Fibroblast of villous mesenchyme (primary cell): ENCODE measurements at places on chromosomes 4 and X.
A peak's percentile ranks its signal among the peaks of the same experiment; 100 is the strongest.

DNA sequence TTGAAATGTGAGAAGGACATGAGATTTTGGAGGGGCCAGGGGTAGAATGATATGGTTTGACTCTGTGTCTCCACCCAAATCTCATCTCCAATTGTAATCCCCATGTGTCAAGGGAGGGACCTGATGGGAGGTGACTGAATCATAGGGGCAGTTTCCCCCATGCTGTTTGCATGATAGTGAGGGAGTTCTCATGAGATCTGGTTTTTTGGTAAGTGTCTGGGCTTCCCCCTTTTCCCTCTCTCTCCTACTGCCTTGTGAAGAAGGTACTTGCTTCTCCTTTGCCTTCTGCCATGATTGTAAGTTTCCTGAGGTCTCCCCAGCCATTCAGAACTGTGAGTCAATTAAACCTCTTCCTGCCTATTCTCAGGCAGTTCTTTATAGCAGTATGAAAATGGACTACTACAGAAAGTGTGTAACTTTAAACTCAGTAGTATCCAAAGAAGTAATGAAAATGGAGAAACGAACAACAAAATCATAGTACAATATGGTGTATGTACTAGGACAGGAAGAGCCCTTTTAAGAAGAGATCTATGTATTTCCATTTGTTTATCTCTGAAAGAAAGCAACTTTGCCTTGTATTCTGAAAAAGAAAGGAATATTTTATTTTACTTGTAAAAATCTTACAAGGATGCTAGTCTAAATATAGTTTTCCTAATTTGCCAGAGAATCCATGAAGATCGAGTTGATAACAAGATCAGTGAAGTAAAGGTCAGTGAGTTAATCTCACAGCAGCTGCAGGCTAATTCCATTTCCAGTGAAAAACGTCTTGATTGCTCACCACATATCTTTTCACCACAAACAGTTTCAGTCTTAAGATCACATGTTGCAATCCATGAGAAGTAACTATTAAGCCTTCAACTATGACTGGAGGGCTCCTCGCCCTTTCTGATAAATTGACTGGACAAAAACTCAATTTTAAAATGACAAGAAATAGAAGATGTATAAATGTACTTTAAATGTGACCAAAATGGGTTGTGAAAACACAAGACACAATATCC lies 20.5 kb downstream of the PKD2 start:
- peak; percentile 99 for DNase-seq

GRCh38 chr4:83189631-83190136 lies 75.2 kb upstream of the PLAC8 start:
- DNase-seq, result no peak

DNA sequence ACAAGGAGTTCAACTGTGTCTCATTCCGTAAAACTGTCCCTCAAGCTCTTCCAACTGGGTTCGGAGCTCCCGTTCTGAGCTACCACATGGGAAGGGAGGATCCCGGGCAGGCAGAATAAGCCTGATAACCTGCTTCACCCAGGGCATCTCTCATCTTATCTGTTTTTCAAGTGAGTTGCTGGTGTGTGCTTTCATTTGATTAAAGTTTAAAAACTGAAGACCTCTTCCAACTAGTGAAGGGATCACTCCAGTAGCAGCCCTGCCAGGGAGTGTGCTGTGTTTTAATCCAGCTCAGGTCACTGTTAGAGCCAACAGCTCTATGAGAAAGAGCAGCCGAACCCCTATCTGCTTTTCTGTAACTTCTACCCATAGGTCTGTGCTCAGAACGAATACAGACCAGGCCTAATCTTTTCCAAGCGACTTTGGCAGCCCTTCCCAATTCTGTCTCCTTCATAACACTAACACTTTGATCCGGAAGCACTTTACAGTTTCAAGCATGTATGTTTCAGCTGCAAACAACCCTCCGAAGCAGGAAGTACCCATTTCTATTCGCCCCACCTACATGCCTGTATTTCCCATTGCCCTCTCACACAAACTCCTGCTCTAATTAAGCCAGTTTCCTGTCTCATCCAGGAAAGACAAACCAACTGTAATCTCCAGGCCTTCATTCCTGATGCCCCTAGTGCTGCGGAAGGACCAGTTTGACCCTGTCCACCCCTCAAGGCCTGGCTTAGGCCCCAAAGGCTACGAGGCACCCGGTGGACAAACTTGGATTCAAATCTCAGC lies 60.9 kb downstream of the IRF2 start:
- no peak for DNase-seq

- no peak for DNase-seq
Measured at GRCh38 chr4:89352541-89352940, 44.9 kb upstream of the GPRIN3 start.

GRCh38 chrX:73683236-73683859 lies 120.4 kb downstream of the CHIC1 start:
- peak; percentile 55 for DNase-seq

DNA sequence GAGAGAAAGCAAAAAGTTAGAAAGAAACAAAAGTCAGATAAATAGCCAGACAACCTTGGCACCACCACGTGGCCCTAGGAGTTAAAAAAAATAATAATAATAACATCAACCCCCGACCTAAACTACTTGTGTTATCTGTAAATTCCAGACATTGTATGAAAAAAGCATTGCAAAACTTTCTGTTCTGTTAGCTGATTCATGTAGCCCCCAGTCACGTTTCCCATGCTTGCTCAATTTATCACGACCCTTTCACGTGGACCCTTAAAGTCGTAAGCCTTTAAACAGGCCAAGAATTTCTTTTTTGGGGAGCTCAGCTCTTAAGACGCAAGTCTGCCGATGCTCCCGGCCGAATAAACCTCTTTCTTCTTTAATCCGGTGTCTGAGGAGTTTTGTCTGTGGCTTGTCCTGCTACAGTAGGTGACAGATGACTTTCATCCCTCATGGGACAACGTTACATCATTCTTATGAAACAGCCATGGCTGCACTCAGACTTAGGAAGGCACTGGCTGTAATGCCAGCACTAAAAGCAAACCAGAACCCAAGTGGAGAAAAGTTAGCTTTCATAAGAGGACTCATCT lies 520 bp downstream of the ACOX3 start:
- no peak for DNase-seq

DNA sequence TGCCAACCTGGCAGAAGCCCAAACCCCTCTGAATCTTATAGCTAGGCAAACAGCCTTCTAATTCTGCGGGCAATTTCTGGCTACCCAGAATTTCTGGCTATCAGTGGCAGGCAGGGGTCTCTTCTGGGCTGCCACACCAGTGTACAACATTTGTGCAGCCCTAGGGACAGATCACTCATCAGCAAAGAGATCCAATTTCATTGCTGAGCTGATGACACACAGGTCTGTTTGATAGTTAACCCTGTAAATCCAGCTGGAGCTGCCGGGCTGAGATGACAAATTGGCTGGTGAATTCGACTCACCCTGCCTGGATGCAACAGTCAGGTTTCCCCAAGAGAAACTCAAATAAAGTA lies 2.4 kb downstream of the MID1 start:
- no peak for DNase-seq

GRCh38 chrX:29145316-29145715 lies 558.1 kb downstream of the IL1RAPL1 start:
- no peak for DNase-seq

GRCh38 chr4:165464813-165465381 lies 86.1 kb downstream of the CPE start:
- peak; percentile 64 for DNase-seq

GRCh38 chrX:49191574-49192011 lies 5.4 kb upstream of the PRICKLE3 start:
- no peak for DNase-seq

GRCh38 chr4:7295911-7296660 lies 103.7 kb downstream of the SORCS2 start:
- peak; percentile 20 for DNase-seq

DNA sequence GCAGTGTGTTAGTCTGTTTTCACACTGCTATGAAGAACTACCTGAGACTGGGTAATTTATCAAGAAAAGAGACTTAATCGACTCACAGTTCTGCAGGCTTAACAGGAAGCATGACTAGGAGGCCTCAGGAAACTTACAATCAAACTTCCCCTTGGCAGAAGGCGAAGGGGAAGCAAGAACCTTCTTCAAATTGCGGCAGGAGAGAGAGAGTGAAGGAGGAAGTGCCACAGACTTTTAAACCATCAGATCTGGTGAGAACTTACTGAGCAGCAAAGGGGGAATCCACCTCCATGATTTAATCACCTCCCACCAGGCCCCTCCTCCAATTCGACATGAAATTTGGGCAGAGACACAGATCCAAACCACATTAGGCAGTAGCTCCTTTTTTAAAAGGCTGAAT lies 59.2 kb upstream of the LEF1 start:
- DNase-seq, result no peak
